ENCODE measurements at places on chromosomes 2 and 18. TPM values are rescaled to one million over a fixed set of nuclear protein-coding genes. Genes with fewer than 3 reads are reported as not detected.

DNA sequence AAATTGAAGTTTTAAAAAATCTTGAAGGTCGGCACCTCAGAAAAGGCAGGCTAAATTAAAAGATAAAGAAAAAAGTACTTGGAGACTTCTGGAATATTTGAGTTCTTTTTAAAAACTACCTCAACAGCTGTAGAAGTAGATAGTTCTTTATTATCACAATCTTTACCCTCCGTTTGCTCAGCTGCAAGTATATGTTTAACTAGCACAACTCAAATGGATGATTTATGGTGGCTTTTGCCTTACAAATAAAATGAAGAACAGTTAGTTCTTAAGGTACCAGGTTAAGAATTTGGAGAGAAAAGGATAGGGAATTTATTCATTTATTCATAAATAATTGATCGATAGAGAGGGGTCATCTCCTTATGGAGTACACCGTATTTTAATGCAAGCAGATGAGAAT lies 237.6 kb upstream of the FOSL2 start:
- no peak overlapping the region for H3K4me3 ChIP-seq
- H3K36me3 ChIP-seq = no peaks in the 10 kb centered on the region
- H3K4me1 ChIP-seq = no peaks in the 10 kb centered on the region
- H3K27me3 ChIP-seq = no peaks in the 10 kb centered on the region
- no peak for DNase-seq

GRCh38 chr2:164114937-164115336 lies 379.1 kb upstream of the FIGN start:
- no peak for DNase-seq
- no peaks in the 10 kb centered on the region for H3K4me1 ChIP-seq
- no peak overlapping the region for H3K4me3 ChIP-seq
- no peaks in the 10 kb centered on the region for H3K27me3 ChIP-seq

GRCh38 chr2:120269816-120270215 lies 17.2 kb downstream of the RALB start:
- H3K27me3 ChIP-seq = no peaks in the 10 kb centered on the region
- H3K4me3 ChIP-seq = no peak overlapping the region
- H3K36me3 ChIP-seq = no peaks in the 10 kb centered on the region
- peaks cover 26% of the 10 kb centered on the region for H3K4me1 ChIP-seq

GRCh38 chr2:70897977-70898226 lies 37.8 kb upstream of the ATP6V1B1 start:
- no peak for DNase-seq
- no peaks in the 10 kb centered on the region for H3K36me3 ChIP-seq
- no peak overlapping the region for H3K27ac ChIP-seq
- no peak overlapping the region for H3K4me3 ChIP-seq
- peaks cover 5% of the 10 kb centered on the region for H3K27me3 ChIP-seq

GRCh38 chr2:168518555-168519066 lies 62.5 kb downstream of the CERS6 start:
- no peaks in the 10 kb centered on the region for H3K27me3 ChIP-seq
- no peak overlapping the region for H3K27ac ChIP-seq
- no peaks in the 10 kb centered on the region for H3K36me3 ChIP-seq

- H3K27me3 ChIP-seq = no peaks in the 10 kb centered on the region
- H3K4me3 ChIP-seq = no peak overlapping the region
- no peaks in the 10 kb centered on the region for H3K4me1 ChIP-seq
- DNase-seq = no peak
- no peak overlapping the region for H3K27ac ChIP-seq
- no peaks in the 10 kb centered on the region for H3K36me3 ChIP-seq
These were observed 34.2 kb downstream of the ATP6V1C2 start for GRCh38 chr2:10755621-10756020.

DNA sequence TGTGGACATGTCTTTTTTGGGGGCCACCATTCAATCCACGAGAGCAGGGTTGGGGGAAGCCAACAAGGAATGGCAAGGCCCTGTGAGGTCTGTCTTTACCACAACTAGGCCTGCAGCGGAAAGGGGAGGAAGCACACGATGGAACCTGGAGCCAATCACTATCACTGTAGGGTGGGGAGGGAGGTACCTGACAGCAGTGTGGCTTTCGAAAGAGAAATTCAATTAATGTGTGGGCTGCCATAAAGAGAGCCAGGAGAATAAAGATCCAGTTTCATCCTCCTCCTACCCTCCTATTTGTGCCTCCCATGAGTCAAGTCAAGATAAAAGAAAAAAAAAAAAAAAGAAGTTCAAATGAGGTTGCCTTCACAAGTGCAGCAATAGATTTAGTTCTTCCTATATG lies 18.9 kb upstream of the RBMS1 start:
- no peak for DNase-seq
- H3K4me1 ChIP-seq = no peaks in the 10 kb centered on the region
- no peaks in the 10 kb centered on the region for H3K27me3 ChIP-seq
- no peaks in the 10 kb centered on the region for H3K36me3 ChIP-seq

- no peak overlapping the region for H3K27ac ChIP-seq
- no peaks in the 10 kb centered on the region for H3K4me1 ChIP-seq
- H3K27me3 ChIP-seq = no peaks in the 10 kb centered on the region
These were observed 11.2 kb upstream of the SULT1C3 start for GRCh38 chr2:108228537-108228936.

- H3K27me3 ChIP-seq = no peaks in the 10 kb centered on the region
- no peak for DNase-seq
- no peak overlapping the region for H3K4me3 ChIP-seq
- peaks cover 6% of the 10 kb centered on the region for H3K4me1 ChIP-seq
- H3K27ac ChIP-seq = no peak overlapping the region
These were observed 4.7 kb upstream of the ZNF516 start for GRCh38 chr18:76499637-76500340.

- DNase-seq = no peak
- no peaks in the 10 kb centered on the region for H3K36me3 ChIP-seq
- H3K27me3 ChIP-seq = no peaks in the 10 kb centered on the region
- H3K27ac ChIP-seq = no peak overlapping the region
These were observed 231.9 kb downstream of the RND3 start for GRCh38 chr2:150255528-150255927.

DNA sequence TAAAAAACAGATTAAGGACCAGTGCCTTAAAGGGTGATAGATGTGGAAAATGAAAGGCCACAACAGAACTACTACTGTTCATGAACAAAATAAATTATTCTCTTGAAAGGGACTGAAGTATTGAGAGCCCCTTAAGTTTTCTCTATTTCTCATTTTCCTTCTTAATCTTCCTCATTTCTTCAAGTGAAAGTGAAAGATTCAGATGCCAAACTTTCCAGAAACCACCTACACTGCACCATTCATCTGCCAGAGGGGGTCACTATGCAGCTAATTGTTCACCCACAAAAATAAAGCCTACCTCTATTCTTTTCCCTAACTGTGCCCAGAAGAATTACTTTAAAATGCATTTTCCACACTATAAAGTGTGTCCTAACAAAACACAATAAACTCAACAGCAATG lies 140.1 kb downstream of the NR4A2 start:
- H3K27ac ChIP-seq = no peak overlapping the region
- H3K4me1 ChIP-seq = no peaks in the 10 kb centered on the region
- DNase-seq = no peak

- H3K4me3 ChIP-seq = no peak overlapping the region
- peaks cover 34% of the 10 kb centered on the region for H3K4me1 ChIP-seq
- no peaks in the 10 kb centered on the region for H3K36me3 ChIP-seq
- peak overlapping the region; percentile 73 for H3K27ac ChIP-seq
- DNase-seq = no peak
These were observed 19.1 kb downstream of the TRAK2 start for GRCh38 chr2:201432038-201432620.

DNA sequence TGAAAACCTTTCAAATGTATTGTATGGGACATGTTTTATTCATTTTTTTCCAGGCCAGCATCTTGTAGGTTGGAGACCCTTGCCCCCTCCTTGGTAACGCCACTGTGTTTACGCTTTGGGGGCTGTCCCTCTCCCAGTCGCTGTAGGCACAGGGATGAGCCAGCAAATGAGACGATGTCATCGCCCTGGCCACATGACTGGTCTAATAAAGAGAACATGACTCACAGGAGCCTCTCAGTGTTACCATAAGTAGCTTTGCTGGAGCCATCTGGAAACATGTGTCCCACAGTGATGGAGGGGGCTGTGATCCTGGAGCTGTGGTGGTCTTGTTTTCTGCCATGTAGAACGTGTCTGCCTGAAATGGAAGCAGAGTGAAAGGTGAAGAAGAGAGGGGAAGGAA lies 78.9 kb downstream of the CD8B2 start:
- no peaks in the 10 kb centered on the region for H3K36me3 ChIP-seq
- H3K27me3 ChIP-seq = no peaks in the 10 kb centered on the region

The SLC11A1 gene
- total RNA-seq = 145 TPM

The SNORC gene
- 0.61 TPM for total RNA-seq

The UGT1A4 gene
- total RNA-seq = 0.69 TPM

The INPP5D gene
- total RNA-seq = 27.3 TPM

The TMEM178A gene
- total RNA-seq = 5.2 TPM

The CD8B2 gene
- total RNA-seq = not detected

Measured in upper lobe of left lung (tissue), 6 donors.